ENCODE measurements at places on chromosomes 4 and X.

GRCh38 chr4:38102957-38103588, 142.9 kb downstream of the PTTG2 start:
- no peak for DNase-seq

DNA sequence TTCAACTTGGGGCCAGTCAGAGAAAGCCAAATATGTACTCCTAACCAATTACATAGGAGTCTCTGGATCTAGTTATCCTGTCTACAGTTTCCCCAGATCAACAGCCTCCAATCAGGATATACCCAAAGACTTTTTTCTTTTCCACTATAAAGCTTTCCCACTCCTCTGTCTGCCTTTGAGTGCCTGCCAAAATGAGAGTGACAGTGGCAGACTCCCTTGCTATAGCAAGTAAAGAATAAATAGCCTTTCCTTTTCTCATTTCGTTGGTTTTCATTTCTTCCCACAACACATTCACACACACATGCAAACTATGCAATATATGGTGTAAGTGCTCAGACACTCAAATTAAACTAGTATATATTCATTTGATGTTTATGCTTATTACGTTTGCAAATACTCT, 302.4 kb upstream of the TACR3 start:
- no peak for DNase-seq

DNA sequence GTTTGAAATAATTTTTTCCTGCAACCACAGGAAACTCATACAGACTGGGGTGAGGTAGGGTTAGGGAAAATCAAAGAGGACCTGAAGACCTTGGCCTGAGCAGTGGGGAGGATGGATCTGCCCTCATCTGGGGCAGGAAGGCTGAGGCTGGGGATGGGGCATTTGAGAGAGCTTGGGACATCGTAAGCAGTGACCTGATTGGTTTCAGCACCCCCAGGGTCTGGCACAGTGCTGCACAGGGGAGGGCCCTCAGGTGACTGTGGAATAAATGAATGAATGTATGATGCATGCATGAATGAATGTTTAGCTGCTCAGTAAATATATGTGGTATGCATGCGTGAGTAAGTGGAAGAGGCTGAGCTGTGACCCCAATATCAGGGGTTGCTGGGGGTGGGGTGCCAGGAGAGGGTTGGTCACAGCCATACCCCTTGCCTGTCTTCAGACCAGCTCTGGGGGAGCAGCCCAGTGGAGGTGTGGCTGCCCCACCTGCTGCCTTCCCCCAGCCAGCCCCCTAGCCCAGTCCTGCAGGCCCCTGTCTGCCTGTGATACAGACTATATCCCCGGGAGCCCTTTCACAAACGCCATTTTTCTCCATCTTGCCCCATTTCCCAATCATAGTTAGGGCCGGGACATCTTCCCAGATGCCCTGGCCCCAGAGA, 11.0 kb upstream of the TNIP2 start:
- no peak for DNase-seq

- DNase-seq, result no peak
Measured at GRCh38 chrX:54116391-54116790, 66.7 kb downstream of the FAM120C start.

- no peak for DNase-seq
Measured at GRCh38 chrX:151896734-151897474, 15.8 kb upstream of the MAGEA4 start.

GRCh38 chr4:96991083-96991482, 1151.2 kb downstream of the PDHA2 start:
- DNase-seq, result no peak

GRCh38 chrX:153447581-153447960, 1.7 kb upstream of the TREX2 start:
- DNase-seq, result no peak

DNA sequence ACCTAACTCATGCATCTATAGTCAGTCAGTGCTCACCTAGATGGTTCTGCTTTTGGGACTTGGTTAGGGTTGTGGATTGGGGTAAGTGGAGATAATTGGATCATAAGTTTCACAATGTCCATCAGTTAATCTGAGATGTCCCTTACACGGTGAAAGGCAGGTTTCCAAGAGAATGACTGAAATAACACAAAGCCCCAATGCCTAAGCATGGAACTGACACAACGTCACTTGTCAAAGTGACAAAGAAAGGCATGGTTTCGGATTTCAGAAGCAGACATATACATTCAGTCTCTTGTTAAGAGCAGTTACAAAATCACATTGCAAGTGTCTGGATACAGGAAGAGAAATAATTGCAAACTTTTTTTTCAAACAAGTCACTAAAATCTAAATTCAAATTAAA, 1456.9 kb downstream of the TECRL start:
- no peak for DNase-seq

- DNase-seq, result no peak
Measured at GRCh38 chr4:184870718-184871117, 45.0 kb upstream of the ACSL1 start.

DNA sequence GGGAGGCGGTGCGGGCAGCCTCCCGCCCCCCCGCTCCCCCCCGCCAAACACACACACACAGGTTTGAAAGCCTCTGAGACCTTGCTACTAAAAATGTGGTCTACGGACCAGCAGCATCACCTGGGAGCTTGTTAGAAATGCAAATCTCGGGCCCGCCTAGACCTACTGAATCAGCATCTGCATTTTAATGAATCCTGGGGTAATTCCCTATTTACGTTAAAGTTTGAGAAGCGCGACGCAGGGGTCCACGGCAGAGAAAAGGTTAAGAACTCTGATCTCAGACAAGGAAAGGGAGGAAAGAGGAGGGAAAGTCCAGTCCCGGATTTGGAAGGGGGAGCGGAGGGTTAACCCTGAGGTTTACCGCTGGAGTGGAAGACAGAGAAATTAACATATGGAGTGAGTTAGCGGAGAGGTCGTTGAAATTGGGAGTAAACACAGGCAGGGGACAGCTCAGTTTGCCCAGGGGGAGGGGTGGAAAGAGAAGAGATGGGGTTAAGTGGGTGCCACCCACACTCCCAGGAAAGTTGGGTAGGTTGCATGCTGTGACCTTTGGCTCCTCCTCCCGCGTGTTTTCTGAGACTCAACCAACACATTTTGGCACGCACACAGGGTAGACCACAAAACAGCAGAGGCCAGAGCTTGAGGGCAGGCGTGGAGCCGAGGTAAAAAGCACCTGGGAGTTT, 483.6 kb downstream of the BCOR start:
- no peak for DNase-seq

GRCh38 chr4:107246761-107247160, 210.6 kb upstream of the DKK2 start:
- no peak for DNase-seq

- DNase-seq, result no peak
Measured at GRCh38 chrX:9207142-9207541, 173.2 kb upstream of the FAM9B start.

GRCh38 chrX:38060331-38060878, 54.1 kb downstream of the SYTL5 start:
- DNase-seq, result no peak

DNA sequence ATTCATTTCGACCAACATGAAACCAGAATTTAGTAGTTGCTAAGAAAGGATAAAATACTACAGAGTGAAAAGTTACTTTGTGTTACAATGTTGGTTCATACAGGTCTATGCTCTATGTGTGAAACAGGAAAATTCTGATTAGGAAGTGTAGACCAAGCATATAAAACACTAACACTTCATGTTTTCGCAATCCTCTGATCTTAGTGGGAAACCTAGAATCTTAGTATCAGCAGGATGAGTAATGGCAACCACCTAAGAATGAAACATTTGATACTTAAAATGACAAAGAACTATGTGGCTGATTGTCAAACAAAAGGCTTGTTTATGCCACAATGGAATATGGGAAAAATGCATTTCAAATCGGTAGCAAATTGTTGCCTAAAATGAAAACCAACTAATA, 116.1 kb downstream of the AMMECR1 start:
- no peak for DNase-seq

DNA sequence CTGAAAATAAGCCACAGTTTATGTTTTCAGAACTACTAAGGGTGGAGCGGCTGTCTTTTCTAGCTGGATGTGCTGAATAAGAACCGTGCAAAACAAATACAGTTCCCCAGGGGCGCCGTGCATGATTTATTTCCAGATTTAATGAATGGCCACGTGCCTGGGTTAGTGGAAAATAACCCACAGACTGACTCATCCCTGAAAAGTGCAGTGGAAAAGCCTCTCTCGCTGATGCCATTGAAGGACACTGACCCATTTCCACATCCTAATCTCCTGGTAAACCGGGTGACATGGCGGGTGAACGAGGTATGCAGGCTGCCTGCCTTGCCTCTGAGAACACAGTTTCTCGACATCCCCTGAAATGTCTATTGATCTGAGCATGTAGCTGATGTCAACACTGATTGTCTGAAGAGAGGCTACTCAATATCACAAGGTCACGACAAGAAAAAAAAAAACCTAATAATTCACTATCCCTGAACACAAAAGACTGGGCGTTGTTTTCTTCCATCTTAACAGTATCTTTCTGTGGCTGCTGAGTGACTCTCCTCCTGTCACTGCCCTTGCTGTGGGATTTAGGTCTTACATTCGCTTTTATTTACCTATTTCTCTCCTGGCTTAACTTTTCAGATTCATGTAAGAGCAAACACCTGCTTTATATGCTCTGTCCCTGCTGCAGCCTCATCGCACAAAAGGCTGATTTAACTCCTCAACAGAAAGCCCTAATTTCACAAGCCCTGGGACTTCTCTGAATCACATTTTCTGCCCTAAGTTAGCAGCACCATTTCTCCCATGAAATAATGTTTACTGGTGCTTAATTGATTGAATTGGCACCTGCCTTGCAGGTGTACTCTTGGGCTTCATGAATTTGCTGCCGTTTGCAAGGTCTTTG, 76.9 kb upstream of the SCOC start:
- no peak for DNase-seq

DNA sequence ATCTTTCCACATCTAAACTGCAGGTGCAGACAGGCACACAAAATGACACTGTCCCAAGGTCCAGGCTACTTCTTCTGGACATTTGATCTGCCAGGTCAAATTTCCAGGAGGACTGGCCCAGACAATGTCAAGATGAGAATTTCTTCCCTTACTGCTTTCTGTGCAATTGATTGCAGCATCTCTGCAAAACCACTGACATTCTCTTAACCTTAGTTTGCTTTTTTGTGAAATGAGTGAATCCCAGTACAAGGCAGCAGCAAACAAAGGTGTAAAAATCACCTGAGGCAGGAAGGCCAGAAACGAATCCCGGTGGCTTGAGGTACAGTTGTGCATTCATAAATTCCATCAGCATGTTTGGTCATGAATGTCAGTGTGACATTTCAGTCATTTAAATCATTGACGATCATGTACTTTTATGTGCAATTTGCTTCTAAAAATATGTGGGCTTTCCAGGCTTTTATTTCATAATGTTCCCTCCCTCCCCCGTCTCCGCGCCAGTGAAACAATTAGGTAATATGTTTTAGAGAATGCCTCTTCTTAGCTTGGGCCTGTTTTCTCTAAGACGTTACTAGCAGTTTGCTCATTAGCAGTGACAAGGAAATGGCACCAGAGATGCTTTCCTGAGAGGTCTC, 39.1 kb downstream of the NHS start:
- no peak for DNase-seq

GRCh38 chr4:5979981-5980380, 38.2 kb downstream of the C4orf50 start:
- DNase-seq, result no peak

GRCh38 chr4:7044137-7044930, 1.2 kb downstream of the TADA2B start:
- DNase-seq, result no peak

DNA sequence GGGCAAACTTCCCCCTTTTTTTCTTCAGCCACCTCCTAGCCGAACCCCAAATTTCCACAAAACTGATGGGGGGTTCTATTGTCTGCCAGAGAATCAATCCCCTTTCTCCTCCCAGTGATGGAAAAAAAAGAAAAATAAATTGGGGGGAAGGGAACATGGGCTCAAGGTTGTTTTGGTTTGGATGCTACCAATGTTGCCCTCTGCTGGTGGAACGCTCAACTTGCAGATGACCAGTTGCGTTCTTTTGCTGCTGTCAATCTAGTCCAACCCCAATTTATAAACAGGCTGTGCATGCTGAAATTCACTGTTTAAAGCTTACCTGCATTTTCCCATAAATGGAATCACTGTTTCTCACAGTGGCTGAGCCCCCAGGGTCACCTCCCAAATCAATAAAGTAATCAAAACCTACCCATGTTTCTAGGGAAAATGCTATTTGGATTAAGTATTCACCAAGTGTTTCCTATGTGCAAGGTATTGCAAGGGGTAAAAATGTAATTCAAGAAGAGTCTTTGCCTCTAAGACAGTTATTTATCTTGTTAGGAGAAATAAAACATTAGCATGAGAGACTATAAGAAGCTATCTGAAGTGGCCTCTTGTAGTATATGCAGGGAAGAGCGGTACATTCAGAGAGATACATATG, 116.7 kb upstream of the TMEM164 start:
- peak; percentile 43 for DNase-seq

- DNase-seq, result no peak
Measured at GRCh38 chrX:55522596-55523276, 33.1 kb upstream of the USP51 start.

GRCh38 chrX:10618961-10619360, 1.4 kb downstream of the MID1 start:
- DNase-seq, result no peak

DNA sequence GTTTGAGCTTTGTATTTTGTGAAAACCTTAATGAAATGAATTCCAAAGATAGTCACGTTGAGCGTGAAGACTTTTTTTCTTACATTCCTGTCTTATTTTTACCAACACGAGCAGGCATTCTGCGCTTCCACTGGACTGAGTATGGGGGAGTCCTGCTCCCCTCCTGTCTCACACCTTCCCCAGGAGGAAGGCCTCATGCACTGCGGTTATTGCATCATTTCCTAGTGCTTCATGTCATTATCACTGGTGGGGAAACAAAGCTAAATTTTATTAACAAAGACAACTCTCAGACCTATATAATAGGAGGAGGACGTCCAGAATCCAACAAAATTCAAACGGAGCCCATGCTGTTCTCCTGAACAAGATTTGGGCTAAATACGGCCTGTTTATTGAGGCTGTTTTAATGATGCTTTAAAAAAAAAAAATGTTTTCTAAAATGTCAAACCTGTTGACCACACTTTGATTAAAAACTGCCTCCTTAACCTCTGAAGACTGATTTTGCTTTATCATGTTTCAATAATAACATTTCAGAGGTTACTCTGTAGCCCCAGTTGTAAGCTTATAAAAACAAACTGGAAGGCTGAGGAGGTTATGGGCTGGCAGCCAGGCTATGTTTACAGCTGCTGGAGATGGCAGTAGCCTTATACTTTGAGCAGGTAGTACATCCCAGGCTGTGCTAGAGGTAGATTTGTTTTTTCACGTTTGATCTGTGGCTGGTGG, 118.0 kb downstream of the SOWAHB start:
- DNase-seq, result no peak

DNA sequence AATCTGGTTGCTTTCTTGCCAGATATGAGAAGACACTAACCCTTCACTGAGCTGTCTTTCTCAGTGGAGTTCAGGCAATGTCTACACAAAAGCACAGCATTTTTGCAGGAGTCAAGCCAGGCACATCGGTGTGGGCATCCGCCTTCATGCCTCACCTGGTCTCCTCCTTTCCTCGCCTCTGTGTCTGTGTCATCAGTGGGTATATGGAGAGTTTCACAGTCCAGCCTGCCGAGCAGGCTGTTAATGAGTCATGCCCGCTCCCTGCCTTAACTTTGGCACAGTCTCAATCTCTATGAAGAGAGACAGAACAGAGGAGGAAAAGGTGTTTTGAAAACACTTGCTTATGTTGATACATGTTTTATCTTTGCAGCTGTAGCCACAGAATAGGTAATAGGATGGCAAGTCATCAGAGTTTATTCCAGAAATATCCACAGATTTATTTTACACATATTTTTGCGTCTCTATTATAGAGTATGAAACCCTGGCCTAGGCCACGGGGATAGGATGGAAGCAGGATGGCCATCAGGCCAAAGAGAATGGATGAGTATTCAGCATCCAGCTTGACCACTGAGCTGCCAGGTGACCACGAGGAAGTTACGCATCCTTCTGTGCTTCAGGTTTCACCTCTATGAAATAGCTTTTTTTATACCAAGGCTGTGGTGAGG, 32.8 kb upstream of the MAML3 start:
- no peak for DNase-seq

All from CD14-positive monocyte (primary cell).